ENCODE measurements at places on chromosomes 1 and 21.
A peak's percentile ranks its signal among the peaks of the same experiment; 100 is the strongest.

- no peak for DNase-seq
Observed at GRCh38 chr1:54952950-54953718, 27.3 kb upstream of the TMEM61 start.

DNA sequence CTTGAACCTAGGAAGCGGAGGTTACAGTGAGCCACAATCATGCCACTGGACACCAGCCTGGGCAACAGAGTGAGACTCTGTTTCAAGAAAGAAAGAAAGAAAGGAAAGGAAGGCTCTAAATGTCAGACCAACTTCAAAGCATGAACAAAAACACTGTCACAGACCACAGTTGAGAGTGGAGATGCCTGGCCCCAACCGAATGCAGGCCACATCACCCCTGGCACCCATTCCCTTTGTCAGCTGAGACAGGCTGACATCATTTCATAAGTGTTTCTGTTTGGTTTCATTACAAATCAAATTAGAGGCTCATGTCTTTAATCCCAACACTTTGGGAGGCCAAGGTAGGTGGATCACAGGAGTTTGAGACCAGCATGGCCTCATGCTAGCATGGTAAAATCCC is 28.6 kb upstream of the NADK start:
- DNase-seq: peak; percentile 48

- DNase-seq: no peak
Observed at GRCh38 chr1:221714227-221715152, 27.4 kb downstream of the DUSP10 start.

DNA sequence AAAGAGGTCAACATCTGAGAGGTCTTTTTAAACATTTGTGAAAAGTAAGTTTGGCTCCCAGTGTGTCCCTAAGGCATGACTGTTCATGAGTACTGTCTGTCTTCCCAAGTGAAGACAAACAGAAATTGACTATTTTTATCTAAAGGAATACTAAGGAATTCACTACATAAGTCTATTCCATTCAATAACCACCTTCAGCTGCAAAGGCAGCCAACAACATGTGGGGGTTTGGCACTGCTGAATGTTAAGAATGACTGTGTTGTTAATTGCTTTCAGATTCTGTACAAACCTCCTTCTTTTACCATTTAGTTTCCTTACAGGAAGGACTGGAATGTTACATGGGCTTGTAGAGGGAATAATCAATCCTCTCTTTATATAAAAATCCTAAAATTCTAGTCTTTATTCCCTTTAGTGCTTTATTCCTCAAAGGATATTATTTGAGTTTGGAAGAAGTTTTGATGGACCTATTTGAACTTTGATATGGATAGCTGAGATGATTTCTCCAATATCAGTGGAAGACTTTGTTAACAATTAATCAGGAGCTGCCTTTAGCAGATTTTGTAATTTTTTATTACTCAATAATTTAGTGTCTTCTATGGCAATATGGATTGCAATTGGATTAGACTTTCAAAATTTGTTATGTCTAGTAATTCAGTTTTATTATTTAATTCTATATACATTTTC is 201.7 kb upstream of the CHRM3 start:
- peak; percentile 22 for DNase-seq

- no peak for DNase-seq
Observed at GRCh38 chr1:41394369-41394744, 33.1 kb downstream of the FOXO6 start.

DNA sequence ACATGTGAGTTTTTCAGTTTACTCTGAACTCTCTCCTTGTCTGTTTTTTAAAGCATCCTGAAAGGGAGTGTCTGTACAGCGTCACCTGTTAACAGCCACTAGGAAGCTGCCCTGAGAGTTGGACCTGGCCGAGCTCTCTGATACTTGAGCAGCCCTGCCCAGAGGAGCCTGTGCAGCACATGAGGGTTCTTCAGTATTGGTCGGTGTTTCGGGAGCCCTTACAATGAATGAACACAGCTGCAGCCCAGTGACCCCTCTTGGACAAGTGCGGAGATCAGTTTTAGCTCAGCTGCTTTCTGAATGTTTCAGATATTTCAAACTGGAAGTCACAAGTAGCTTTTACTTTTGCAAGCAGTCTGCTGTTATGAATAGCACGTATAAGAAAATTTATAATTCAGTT is 39.2 kb downstream of the ADARB1 start:
- DNase-seq: no peak

DNA sequence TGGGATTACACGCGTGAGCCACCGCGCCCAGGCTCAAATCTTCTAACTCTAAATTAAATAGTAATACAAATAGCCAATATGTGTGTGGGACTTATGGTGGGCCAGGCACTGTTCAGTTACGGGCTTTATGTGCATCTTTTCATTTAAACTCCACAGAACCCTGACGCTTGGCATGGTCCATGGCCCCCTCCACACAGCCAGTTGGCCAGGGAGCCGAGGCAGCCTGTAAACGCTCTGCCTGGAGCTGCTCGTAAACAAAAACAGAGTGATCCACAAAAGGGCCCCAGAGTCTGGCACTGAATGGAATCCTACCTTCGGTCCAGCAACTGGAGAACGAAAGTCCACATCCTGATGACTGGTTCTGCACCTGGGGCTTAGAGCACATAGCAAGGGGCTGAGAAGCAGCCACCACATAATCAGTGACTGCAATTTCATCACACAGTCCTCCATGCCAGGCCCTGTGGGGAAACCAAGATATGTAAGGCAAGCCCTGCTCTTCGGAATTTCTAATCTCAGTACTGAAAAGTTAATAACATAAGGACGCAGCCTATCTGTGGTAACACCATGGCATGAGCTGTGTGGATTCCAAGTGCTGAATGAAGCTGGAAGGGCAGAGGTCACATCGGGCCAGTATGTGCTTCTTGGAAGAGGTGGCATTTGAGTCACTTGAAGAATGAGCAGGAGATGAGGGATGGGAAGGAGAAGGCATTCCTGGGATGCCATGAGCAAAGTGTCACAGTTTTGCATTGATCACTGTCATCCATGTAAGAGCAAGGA is 13.5 kb upstream of the ADAMTSL4 start:
- DNase-seq: no peak

DNA sequence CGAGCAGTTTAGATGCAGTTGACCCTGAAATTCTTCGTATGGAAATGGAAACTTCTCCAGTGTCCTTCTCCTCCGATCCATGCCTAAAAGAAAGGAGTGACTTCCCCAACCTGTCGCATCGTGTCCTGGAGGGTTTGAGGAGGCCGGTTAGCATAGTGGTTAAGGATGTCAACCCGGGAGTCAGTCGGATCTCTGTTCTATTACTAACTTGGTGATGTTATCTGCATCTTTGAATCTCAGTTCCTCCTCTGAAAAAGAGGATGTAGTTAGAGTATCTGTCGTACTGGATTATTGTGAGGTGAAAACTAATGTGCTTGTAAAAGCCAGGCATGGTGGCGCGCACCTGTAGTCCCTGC is 684 bp downstream of the ZBTB8B start:
- no peak for DNase-seq

DNA sequence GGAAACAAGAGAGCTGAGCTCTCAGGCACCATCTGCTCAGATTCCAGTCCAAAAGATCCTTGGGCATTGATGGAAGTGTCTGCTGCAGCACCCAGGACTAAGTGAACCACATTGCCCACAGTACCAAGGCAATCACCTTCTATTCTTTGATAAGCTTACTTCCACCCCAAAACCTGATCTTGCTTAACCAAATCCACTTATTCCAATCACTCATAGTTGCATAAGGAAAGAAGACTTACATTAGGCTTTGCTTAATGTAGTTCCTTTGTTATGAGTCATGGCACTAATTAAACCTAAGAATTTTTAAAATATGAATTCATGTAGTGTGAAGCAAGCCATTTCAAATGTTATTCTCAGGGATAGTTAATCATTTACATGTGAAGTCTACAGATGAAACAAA is 84.5 kb downstream of the UCHL5 start:
- DNase-seq: no peak

GRCh38 chr1:212819726-212820125 is 27.7 kb downstream of the SPATA45 start:
- no peak for DNase-seq

DNA sequence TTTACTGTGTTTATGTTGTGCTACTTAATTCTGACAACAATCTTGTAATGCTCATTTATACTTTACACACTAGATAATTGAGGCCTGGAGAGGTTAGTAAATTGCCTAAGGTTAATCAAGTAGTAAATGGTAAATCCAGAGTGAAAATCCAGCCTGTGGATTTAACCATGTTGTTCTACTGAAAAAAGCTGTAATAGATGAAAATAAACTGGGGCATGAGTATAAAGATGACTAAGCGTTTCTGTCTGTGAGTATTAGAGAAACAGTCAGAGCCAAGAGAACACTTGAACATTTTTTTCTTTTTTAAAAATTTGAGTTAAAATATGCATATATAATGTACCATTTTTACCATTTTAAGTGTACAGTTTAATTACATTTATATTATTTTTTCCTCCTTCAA is 47.9 kb upstream of the LEPR start:
- DNase-seq: no peak

DNA sequence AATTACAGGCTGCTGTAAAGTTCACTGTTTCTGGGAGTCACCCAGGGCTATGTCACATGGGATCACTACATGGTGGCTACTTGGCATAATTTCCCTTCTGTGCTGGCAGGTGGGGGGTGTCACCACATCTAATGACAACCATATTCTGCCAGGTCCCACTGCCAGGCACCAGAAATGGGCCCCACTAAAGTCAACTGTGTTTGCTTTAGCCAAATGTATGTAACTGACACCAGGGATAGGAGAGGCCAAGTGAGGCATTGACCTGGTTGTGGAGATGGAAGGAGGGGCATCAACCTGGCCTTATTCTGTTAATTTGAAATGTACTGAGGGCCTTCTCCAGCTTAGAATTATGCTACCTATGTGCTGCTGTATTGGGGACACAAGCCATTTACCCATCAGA is 370.6 kb upstream of the PROX1 start:
- no peak for DNase-seq

GRCh38 chr1:9442278-9442846 is 96.9 kb upstream of the SLC25A33 start:
- DNase-seq: no peak

DNA sequence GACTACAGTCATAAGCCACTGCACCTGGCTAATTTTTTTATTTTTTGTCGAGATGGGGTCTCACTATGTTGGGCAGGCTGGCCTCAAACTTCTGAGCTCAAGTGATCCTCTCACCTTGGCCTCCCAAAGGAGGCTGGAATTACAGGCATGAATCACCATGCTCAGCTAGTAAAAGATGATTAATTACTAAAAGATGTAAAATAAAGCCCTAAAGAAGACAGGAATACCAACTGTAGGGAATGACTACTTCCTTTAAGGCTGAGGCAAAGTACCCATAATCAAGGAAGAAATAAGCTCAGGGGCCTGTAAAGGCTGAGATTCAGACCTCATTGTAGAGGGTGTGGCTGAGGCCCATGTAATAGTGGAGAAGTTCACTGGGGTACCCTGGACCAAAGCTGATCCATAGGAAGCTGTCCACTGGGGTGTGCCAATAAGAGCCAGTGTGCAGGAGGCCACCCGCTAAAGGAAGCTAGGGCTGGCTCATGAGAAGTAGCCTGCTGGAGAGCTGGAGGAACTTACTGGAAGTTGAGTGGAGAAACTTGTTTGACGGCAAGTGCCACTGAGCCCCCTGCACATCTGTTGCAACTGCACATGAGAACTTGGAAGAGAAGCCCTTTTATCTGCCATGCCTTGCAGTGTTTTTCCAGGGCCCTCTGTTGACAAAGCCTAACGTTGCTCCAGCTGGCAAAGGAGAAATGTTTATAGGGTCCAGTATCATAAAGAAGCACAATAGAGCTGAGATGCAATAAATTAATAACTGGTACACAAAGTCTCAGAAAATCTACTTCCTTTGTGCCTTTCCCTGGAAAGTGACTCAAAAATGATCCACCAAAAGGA is 17.8 kb upstream of the SERTAD4 start:
- no peak for DNase-seq

- DNase-seq: no peak
Observed at GRCh38 chr1:25106976-25107642, 125.2 kb downstream of the SYF2 start.

DNA sequence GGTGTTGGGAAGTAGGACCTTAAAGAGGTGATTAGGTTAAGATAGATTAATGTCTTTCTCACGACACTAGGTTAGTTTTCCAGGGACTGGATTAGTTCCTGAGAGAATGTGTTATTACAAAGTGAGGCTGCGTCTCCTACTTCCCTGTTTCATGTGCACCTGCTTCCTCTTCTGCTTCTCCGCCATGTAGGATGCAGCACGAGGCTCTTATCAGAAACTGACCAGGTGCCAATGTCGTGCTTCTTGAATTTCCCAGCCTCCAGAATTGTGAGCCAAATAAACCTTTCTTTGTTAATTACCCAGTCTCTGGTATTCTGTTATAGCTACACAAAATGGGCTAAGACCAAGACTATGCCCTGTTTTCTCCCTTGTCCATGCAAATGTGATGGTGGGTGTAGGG is 152.2 kb upstream of the LMO4 start:
- DNase-seq: no peak

- DNase-seq: no peak
Observed at GRCh38 chr1:6738987-6739676, 37.5 kb upstream of the DNAJC11 start.

GRCh38 chr1:164466429-164466828 is 92.6 kb upstream of the PBX1 start:
- DNase-seq: no peak

- DNase-seq: no peak
Observed at GRCh38 chr1:20076223-20076622, 6.2 kb downstream of the PLA2G5 start.

DNA sequence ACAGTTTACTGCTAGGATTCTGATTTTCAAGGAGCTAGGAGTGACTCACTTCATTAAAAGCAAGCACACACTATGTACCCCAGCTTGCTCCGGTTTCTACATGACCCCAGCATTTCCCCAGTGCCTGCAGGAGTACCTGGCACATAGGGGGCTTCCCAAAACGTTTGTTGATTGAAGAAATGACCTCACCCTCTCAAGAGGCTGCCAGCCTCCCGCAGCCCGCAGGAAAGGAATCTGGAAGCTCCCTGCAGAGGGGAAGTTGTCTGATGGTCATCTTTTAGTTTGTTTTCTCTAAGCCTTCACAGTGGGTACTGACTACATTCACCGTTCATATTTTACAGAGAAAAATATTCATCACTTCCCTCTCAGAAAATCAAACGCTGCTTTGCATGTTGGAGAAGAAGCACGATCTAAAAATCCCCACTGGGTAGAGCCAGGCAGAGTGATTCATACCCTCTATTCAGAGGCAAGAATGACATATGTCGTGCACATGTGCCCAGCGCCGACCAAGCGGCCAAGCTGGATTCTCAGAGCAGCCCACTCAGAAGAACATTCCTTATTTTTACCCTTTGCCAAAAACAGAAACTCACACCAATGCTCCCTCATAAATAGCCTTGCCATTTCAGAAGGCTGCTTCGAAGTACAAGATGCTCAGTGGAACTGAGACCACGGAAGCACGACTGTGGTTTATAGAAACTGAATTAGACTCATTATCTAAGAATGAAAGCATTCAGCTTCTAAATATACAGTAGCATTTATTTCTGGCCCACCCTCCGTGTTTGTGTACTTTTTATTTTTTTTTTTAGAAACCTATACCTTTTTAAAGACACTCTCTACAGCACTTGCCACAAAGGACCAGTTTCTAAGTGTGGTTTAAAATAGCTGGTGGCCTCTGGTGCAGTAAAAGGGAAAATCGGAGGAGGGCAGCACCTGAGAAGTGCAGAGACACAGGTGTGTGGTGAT is 143.2 kb downstream of the MIS18A start:
- peak; percentile 7 for DNase-seq

All from stromal cell of bone marrow (primary cell).